NCI-H1436 (cell line): ENCODE measurements at places on chromosomes 7 and 10.

GRCh38 chr7:87918740-87919139, 15.3 kb upstream of the ADAM22 start:
- no peak for DNase-seq

DNA sequence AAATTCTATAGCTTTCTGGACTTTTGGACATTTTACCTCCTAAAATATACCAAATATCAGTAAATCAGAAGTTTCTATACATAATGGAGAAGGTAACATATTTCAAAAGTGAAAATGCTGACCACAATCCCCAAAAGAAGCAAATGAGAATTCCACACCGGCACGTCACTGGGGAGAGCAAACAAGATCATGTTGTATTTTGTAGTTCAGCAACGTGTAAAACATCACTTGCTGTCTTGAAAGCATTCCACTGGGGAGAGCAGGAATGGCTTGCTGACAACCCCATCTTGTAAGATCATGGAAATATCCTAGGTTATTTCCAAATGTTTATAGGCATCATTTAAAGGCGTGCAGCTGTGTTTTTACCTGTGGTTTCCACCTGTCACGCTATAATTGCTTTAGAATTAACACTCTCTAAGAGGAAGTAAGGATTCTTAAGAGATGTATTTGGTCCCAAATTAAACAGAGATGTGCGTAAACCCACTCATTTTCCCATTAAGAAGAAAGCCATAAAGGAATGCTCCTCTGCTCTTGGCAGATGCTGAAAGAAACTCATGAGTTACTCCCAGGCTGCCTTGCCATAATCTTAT, 397.1 kb upstream of the POT1 start:
- peak; percentile 0 for DNase-seq

DNA sequence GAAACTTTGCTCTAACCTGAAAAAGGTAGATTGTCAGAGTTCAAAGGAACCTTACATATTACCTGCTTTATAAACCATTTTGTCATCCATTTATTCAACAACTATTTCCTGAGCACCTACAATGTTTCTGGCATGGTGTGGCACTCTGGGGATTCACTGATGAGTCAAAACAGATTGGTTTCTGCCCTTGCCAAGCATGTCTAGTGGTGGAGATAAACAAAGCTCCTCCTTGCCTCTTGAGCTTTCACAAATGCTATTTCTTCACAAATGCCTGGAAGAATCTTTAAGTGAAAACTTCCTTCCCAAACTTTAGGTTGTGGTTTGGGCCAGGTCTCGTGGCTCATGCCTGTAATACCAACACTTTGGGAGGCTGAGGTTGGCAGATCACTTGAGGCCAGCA, 85.1 kb upstream of the RELN start:
- no peak for DNase-seq

DNA sequence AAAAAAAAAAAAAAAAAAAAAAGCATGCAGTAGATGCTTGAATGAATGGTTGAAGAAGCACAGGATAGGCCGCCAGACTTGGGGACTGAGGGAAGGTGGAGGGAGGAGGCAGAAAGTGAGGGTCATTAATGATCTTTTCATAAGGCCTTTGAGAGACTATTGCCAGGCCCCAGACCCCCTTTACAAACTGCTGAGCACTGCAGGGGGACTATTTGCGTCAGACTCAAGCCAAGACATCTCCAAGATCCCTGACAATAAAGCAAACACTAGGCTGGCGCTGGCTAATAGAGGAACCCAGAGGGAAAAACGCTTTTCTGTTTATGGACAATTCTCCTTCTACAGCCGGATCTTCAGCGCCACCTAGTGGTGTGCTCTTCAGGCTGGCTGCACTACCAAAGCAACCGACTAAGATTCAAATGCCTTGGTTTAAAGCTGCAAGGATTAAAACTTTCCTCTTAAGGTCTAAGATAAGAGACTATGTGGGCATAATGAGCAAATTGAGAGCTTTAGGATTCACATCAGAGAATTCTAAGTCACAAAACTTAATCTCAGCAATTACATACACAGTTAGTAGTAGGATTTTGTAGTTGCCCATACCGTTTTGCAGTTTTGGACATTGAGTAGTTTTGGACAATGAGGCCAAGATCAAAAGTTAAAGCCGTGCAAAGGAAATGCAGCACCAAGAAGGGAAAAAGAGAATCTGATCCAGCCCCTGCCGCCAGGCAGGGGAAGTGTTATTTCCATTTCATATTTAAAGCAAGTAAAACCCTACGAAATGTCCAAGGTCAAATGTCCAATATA, 17.9 kb upstream of the AGK start:
- DNase-seq = peak; percentile 80
